ENCODE measurements at places on chromosomes 12 and 14.

GRCh38 chr12:66529934-66530333, 148.9 kb downstream of the GRIP1 start:
- DNase-seq: no peak

DNA sequence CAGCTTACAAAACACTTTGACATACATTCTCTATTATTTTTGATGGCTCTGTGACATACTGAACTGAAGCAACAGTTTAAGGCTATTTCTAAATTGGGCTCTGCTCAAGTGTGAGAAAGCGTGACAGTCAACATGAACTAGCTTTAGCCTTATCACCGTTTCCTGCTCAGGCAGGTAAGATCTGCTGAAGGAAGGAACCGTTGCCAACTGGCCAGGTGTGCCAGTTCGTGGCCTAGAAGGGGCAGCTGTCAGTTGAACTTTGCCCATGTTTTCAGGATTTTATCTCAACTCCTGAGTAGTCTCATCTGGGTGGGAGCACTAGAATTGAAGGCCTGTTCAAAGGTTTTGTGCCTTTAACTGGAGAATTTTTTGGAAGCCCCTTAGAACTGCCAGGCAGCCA, 79.5 kb downstream of the ETV6 start:
- DNase-seq: no peak

DNA sequence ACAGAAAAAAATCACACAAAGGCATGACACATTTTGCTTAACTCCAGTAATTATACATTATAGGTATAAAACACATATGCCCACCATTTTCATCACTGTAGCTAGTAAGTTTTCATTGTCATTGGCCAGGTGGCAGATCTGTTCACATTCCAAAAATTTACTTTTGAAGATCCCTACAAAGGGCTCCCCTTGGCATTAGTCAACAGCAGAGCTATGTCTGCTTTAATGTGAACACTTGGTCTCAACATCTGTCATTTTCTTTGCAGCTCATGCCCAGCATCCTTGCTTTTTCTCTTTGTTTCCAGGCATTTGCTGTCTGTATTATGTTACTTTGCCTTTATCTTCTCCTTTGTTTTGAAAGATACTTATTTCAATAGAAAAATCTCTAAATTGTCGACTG, 519.1 kb upstream of the FOXG1 start:
- no peak for DNase-seq

DNA sequence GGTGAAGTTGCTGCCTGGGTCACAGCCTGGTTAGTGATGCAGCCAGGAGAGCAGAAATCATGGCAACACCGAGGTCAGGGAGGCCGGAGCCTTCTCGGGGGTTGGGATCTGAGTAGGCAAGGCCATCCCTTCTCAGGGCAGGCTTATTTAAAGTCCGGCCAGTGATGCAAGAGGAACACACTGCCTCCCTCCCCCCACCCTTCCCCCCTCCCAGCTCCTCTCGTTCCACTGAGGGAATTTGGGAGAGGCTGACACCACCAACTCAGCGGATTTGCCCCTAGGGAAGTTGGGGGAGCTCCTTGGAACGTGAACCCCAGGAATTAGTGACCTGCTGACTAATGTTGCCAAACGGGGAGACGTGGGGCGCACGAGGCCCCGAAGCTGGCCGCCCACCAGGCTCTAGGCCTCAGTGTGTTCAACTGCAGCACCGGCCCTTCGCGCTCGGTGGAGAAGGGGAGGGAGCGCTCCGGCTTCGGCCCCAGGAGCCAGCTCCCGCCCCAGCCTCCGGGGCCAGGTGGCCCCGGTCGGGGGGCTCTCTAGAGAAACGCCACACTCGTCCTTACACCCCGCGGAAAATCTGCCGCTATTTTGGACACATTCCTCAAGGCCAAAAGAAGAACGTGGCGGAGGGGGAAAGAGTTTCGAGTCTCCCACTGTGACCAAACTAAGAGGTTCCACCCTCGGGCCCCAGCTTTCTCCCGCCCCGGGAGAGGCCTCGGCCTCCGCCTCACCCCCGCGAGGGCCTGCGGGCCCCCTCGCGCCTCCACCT, 1.6 kb downstream of the CTDSP2 start:
- DNase-seq: no peak

DNA sequence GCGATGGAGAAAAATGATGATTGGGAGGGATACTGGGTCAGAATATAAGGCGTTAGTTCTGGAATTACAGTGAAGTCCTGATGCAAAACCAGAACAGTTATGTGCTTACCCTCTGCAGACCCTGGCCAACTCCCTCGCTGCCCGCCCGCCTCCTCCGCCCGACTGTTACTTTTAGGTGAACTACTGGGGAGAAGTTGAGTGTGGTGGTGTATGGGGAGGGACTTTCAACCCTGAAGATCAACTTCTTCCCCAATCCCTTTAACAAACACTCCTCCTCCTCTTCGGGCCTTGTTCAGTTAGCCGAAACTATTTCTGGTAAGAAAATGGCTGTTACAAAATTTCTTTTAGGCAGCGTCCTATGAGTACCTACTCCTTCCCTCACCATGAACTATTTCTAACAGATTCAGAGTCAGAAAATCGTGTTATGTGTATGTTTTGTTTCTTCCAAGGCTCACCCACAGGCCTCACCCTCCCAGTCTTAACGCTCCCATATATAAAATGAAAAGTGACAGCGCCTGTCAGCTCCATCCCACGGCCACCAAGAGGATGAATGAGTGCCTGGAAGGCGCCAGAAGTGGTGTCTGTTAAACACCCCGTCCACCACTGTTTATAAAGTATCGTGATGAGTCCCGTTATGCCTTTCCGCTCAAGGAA, 1.3 kb downstream of the FBXO33 start:
- DNase-seq: no peak

- DNase-seq: no peak
Measured at GRCh38 chr12:116880213-116880816, 926 bp downstream of the HRK start.

GRCh38 chr12:57276935-57277563, 26.1 kb upstream of the STAC3 start:
- DNase-seq: no peak
